GM19239 (cell line): ENCODE measurements at places on chromosomes 2 and 18.

DNA sequence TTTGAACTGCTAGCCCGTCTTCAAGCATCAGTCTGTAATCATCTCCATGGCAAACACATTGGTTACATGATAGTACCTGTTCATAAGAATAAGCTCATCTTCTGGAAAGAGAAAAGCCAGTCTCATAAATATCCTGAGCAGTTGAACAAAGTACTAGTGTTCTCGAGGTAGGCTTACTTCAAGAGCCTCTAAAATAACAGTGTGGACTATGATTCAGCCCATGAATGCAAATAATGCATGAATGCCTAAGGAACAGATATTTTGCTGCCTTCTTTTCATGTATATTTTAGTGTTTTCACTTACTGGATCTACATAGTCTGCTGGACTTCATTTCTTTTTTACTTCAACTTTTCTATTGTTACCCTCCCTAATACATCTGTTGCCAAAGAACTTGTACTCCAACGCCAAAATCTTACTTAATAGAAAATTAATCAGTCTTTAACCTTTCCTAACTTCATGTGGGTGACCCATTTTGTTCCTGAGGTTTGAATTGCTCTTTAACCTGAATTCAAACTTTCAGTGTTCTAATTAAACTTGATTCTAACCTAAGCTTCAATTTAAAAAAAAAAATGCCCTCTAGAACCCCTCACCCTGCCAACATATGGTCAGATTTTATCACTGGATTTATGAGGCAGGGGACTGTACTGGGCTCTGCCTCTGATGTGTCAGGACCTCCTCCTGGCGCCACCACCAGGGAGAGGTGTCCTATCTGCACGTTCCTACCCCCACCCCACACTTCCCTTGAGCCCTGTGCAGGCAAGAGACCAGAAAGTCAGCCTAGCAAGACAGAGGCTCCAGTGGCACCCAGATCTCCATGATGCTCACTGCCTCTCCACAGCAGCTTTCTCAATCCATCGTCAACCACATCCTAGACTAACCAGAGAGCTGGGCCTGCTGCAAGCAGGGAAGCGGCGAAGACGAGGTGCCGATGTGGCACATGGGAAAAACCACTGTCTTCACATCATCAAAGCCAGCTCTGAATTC lies 264.7 kb upstream of the ID2 start:
- DNase-seq, result no peak

- DNase-seq, result no peak
Observed at GRCh38 chr2:86648681-86649080, 25.0 kb upstream of the RNF103 start.

DNA sequence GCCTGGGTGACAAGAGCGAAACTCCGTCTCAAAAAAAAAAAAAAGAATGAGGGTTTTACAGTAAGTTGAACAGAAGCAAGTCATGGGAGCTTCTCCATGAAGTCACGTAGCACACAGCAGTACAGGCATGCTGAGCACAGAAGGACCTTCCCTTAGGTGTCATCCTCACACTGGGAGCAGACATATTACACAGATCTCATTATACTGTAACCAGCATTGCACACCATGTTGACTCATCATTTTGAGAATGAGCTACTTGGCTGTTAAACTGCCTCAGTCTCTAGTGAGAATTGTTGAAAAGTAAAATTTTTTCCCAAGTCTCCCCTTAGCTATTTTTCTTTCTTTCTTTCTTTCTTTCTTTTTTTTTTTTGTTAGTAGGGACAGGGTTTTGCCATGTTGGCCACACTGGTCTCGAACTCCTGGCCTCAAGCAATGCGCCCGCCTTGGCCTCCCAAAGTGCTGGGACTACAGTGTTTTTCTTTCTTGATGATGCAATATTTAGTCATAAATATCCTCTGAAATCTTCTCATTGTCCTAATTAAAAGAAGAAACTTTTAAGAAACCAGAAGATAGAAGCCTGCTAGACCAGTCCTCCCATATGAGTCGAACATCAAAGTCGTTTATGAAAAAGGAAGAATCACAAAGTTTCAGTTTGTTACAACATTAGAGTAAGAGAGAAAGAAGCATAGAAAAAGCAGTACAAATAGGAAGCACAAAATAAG lies 37.9 kb upstream of the PPP1CB start:
- DNase-seq, result no peak

DNA sequence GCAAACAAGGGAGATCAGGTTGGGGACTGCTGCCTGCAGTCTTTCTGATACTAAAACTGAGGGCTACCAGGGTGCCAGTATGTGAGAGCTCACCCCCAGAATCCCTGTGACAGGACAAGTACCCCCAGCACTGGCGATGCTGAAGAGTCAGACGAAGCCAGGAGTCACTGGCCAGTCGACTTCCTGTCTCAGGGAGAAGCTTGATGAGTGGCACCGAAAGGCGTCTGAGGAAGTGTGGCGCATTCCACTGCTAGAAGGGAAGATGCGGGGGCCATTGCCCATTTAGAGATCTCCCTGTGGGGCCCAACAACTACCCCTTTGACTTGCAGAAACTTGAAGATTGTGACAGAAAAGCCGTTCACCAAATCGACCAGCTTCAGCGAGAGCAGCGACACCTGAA lies 22.0 kb downstream of the MXD1 start:
- no peak for DNase-seq

DNA sequence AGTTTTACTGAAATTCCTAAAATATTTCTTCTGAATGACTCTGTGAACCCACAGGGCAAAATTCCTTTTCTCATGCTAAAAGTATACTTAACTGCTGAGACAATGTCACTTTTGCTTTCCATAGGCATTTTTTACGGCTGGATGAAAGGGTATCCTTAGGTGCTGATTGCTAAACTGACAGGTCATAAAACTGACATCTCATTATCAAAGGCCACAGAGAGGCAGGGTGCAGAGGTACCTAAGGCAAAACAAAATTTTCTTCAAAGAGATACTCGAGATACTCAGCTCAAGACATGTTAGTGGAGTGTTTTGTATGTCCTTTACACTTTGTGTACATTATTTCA lies 62.0 kb upstream of the WDR75 start:
- no peak for DNase-seq

- DNase-seq, result no peak
Observed at GRCh38 chr2:109614715-109615636, 812 bp downstream of the SOWAHC start.

GRCh38 chr2:86368161-86368824 lies 30.9 kb upstream of the REEP1 start:
- peak; percentile 40 for DNase-seq

GRCh38 chr2:215419769-215420470 lies 15.9 kb downstream of the FN1 start:
- no peak for DNase-seq

DNA sequence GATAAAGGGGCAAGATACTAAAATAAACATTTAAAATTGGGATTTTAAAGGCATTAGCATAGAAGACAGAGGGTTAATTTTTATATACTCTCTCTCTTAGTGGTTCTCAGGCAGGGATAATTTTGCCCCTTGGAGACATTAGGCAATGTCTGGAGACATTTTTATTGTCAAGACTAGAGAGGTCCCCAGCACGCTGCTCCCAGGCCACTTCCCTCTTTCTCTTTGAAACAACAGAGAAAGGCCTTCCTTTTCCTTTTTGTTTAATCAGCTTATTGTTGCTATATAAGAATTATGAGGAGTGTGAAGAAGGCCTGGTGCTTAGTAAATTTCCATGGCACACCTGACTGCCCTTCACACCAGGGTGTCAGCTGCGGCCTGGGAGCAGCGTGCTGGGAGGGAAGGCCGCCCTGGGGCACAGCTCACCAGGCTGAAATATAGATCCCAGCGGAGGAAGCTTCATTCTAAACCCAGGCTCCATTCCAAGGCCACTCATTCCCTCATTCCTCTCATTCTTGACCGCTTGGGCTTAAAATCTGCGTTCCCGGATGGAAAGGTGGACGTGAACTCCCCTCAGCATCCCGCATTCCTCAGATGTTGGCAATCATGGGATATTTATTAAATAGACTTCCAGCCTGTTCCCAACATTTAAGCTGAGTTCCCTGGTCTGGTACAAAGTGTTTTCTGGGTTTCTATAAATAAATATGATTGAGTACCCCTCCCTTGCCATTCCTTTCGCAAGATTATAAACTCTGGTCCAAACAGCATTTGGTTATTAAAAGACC lies 22.5 kb downstream of the SLC14A2 start:
- no peak for DNase-seq

GRCh38 chr2:157264099-157264498 lies 6.6 kb downstream of the GALNT5 start:
- DNase-seq, result no peak

DNA sequence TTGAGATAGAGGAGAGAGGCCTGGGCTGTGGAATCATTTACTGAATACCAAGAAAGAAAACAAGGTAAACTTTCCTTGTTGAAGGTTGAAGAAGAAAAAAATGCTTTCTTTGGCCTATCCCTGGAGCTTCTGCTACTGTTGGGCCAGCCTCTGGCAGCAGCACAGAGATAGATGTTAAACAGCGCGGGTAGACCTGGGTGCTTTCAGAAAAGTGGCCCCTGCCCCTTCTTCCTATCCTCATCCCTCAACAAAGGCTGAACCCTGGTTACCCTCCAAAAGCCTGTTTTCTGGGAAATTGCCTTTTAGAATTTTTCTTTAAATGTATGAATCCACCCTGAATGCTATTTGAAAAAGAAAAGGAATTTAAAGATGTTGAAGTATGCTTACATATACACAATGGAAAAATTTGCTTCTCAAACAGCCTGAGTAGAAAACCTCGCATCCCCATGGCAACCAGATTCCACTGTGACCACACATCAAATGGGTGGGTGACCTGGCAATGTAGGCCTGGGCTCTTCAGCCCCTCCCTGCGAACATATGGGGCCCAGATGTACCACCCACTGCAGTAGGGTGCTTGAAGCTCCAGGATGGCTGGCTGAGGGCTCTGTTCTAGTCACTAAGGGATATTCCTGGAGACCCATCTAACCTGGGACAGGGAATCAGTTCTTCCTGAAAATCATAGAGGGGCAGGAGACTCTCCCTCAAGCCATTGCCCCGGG lies 23.4 kb upstream of the CHRNA1 start:
- no peak for DNase-seq
